NCI-H1105 treated with DMSO at 0.1 percent for 48 hours (cell line): ENCODE measurements at places on chromosomes 7 and 10.

- peak; percentile 28 for DNase-seq
Observed at GRCh38 chr10:57579926-57580325, 687.8 kb downstream of the IPMK start.

- DNase-seq: no peak
Observed at GRCh38 chr7:7201578-7202374, 19.4 kb downstream of the C1GALT1 start.

GRCh38 chr7:40839881-40840280 lies 705.1 kb downstream of the SUGCT start:
- DNase-seq: no peak

DNA sequence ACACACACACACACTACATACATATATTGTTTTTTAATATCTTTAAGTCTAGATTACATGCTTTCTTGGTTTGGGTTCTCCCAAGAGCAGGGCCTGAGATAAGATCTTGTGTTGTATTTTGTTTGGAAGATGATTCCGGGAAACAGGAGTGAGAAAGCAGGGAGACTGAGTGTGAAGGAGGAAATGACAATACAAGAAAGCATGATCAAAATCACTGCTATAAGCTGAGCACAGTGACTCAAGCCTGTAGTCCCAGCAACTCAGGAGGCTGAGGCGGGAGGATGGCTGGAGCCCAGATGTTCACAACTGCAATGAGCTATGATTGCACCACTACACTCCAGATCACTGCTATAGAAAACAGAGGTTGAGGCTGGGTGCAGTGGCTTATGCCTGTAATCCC lies 267.6 kb downstream of the SKIDA1 start:
- no peak for DNase-seq

- DNase-seq: no peak
Observed at GRCh38 chr10:91536111-91536510, 96.8 kb downstream of the PPP1R3C start.

- DNase-seq: no peak
Observed at GRCh38 chr10:27949528-27950241, 49.2 kb downstream of the ODAD2 start.
